ENCODE measurements at places on chromosomes 2 and 18.

DNA sequence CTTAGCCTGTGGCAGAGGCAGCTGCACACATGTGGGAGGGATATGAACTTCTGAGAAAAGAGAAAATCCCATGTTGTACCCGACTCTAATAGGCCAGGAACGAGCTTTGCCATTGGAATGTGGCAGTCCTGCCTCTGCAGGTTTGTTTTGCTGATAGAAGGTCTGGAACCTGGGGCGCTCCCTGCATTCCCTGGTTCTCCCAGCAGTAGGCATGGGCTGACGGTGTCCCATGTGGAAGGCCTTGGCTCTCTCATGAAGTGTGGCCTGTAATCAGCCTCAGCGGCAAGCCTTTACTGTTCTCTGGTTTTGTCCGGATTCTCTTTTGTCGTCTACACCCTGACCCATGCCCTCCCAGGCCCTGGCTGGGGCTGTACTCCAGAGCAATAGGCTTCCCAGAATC, 72.3 kb downstream of the KIF5C start:
- DNase-seq = no peak

DNA sequence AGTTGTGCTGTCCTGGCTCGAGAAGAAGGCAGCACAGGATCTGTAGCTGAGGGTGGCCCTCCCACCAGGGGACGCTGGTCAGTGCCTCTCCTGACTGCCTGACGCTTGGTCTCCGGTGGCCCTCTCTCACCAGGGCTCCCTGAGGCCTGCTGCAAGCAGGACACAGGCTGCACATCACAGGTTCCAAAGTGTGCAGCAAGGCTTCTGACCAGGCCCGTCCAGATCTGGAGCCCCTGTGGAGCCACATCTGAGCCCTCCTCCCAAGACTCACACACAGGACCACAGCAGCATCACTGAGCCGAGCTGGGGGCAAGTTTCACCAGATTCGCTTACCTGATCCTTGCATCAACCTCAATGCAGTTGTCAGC, 12.1 kb downstream of the AMER3 start:
- DNase-seq = no peak

DNA sequence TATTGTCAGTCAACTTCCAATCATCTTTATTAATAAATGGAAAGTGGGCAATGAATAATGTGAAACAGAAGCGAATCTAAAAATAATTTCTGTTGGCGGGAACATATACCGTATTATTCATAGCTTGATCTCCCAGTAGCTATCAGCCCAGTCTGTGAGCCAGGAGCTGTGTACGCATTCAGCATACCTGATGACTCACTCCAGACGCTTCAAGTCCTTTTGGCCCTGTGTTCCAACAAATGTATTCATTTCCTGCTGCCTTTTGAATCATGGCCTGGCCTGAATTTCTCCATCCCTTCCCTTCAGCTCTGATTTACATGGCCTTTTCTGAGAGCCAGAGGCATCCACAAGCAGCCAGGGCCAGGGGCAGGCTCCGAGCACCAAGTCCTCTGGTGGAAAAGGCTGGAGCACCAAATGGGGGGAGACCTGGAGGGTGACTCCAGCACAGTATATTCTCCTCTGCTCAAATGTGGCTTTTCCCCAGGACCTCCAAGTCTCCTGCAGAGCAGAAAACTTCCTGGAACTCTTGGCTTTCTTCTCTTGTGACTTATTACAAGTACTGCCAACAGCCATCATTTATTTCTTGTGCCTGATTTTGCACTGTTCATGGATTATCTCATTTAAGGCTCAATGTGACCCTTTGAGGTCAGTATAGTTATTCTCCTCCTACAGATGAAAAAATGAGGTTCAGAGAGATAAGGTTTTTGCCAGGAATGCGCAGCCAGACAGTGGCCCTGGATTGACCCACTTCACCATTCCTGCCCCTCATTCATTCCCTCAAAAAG, 108.7 kb downstream of the EN1 start:
- DNase-seq = peak; percentile 96

DNA sequence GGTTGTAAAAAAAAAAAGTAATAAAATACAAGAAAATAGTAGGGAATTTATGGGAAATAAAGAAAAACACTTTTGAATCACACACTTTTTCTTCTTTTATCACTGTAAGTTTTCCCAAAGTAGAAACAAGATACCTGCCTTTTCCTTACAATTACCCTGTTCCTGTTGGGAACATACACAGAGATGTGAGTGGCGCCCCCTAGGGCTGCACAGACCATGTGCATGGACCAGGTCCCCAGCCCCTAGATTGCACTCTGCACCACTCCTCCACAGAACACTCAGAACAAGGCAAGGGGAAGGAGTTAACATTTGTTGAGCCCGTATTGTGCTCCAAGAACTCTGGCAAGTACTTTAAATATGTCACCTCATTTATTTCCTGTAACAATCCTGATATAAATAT, 118.7 kb upstream of the NRP2 start:
- no peak for DNase-seq

GRCh38 chr2:238134393-238134785, 4.1 kb upstream of the KLHL30 start:
- DNase-seq = no peak

GRCh38 chr2:101120124-101120996, 30.8 kb downstream of the TBC1D8 start:
- DNase-seq = peak; percentile 70

- no peak for DNase-seq
These were observed 31.0 kb downstream of the ABCA12 start for GRCh38 chr2:215107216-215108056.

DNA sequence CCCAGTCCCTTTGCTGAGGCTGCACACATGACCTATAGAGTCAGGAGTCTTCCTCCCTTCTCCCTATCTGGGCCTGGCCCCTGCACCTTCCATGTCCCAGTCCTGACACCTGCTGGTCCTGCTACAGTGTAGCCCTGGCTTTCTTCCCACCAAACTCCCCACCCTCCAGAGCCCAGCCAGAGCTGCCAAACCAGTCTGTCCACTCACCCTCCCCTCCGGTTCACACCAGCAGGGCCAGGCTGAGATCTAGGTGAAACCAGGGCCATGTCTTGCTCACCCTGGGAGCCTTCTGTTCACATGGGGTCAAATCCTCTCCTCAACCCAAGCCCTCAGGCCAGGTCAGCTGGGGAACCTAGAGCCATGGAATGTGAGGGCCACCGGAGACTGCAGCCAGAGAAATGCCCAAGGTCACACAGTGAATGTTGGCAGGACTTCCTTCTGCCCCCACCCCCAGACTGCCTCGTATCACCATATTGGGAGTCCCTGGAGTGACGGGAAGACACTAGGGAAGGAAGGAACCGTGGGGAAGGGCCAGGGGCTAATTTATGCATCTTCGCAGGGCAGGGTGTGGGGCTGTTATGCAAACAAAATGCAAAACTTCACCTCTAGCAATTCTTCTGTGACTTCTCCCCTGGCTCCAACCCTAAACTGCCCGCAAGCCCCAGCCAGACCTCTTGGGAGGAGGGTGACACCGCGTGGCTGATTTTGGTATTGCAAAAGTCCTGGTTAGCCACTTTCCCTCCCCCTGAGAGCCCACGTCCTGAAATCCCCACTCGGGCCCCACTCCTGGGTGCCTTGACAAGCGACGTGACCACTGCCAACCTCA, 14.6 kb downstream of the TNS1 start:
- peak; percentile 59 for DNase-seq

DNA sequence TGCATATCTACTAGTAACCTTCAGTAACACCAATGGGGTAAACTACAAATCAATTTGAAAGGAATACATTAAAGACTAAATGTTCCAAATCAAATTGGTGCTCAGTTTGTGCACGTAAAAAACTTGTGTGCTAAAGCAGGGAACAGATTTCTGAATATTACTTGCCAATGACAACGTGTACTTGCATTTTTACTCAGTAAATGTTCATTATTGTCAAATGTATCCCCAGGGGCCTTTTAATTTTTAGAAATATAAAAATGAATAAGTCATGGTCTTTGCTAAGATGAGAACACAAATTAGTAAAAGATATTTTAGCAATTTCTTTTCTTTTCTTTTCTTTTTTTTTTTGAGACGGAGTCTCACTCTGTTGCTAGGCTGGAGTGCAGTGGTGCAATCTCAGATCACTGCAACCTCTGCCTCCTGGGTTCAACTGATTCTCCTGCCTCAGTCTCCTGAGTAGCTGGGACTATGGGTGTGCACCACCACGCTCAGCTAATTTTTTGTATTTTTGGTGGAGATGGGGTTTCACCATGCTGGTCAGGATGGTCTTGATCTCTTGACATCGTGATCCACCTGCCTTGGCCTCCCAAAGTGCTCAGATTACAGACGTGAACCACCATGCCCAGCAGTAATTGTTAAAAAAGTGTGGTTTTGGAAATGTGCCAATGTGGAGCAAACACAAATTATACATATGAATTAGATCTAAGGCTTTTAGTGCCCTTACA, 52.6 kb downstream of the PMAIP1 start:
- no peak for DNase-seq

DNA sequence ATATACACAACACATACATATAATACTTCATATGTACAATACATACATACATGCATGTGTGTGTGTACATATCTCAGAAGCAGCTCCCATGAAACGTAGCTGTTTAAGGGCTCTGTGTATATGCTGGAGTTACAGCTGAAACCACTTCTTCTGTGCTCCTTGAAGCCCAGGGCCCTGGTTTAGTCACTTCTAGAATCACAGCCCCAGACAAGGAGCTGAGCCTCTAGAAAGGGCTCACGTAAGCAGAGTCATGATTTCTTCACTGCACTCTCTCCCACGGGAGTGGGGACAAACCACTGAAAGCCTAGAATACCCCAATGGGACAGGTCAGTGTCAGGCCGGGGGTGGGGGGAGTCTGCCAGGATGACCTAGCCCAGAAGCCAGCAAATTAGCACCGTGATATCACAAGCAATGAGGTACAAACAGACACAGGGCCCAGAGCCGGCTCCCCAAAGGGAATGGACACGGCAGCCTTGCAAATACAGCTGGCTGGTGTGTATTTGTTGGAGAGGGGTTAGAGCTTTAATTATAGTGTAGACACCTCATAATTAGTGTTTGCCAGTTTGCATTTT, 90.3 kb downstream of the C1QL2 start:
- DNase-seq = no peak

DNA sequence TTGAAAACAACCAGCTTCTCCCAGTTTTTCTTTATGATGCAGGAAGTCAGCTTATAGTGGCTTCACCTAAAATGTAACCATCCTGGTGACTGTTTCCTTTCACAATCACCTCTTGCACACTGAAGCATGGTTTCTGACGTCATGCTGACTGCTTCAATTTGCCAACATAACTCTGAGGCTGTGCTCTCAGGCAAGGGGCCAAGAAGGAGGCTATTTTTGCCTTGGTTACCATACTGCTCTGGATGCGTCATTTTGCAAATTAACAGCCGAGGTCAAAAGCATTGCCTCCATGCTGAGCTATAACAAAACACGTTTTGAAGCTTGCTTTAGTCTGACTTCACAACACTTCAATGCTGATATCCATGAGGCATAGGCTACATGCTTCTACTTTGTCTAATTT, 397.8 kb downstream of the METTL4 start:
- DNase-seq = peak; percentile 86

GRCh38 chr2:36456227-36457175, 100.9 kb downstream of the CRIM1 start:
- peak; percentile 72 for DNase-seq

DNA sequence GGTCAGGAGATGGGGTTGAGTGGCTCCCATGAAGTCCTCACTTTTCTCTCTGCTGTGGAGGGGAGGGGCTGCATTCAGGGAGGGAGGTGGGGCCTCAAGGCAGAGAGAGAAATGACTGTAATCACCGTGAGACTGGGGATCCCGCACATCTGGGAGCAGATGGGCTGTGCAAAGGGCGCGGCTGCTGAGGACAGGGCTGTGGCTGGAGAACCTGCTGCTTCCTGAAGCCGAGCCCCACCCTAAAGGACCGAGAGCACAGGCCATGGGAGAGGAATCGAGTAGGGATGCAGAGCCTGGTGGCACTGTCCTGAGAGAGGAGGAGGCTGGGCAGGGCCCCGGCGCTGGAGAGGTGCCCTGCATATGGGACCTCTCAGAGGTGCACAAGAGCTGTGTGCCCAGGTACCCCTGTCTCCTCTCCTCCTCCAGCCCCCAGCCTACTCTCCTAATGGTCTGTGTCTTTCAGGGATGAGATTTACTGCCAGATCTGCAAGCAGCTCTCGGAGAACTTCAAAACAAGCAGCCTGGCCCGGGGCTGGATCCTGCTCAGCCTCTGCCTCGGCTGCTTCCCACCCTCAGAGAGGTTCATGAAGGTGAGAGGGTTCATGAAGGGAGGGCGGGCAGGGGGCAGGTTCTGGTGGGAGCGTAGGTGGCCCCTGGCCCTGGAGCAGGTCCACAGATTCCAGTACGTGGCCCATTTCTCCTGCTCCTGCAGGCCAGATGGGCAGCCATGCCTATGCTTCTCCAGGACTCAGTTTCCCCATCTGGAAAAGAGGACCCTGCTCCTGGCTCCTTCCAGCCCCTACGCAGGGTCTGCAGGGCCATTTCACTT, 25.9 kb upstream of the GPR17 start:
- no peak for DNase-seq

DNA sequence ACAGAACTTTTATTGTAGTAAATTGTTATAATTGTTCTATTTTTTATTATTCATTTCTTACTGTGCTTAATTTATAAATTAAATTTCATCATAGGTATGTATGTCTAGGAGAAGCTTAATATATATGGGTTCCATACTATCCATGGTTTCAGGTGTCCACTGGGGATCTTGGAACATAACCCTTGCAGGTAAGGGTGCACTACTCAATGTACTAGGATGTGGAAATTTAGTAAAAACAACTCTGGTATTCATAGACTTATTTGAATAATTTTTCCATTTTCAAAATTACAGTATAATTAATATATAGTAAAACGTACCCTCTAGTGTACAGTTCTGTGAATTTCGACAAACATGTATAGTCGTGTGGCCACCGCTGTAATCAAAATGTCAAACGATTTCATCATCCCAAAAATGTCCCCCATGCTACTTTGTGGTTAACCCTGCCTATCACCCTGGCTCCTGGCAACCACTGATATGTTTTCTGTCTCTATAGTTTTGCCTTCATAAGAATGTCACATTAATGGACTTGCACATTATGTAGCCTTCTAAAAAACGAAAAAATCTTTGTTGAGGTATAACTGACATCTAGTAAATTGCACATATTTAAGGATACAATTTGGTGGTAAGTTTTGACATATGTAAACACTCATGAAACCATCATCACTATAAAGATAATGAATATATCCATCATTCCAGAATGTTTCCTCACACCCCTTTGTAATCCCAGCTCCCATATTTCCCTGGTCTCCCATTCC, 45.7 kb downstream of the ARL5A start:
- DNase-seq = no peak

GRCh38 chr2:237650455-237650850, 23.1 kb downstream of the LRRFIP1 start:
- no peak for DNase-seq

GRCh38 chr2:50225021-50225928, 806.7 kb downstream of the NRXN1 start:
- no peak for DNase-seq

DNA sequence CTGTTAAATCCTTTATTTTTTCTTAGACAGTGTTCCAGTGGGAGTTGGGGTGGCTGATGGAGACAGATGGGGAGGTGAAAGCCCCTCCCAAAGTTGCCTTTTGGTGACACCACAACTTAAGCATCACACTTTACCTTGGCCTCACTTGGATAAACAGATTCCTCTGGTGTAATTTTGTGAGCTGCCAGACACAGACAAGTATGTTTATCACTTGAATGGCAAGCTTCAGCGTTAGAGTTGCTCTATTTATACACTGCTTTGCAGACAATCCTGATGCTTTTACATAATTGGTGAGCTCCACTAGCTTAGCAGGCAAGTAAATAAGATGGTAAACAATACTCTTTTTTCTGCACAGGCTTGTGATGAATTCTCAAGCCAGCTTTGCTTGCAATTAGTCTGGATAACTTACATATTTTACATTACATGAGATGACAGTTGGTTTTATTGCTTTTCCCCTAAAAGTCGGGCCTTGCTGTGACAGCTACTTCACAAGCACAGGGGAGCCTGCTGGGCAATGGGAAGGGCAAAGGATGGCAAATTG, 226.2 kb downstream of the SLC8A1 start:
- DNase-seq = no peak
